Stimulated activated CD8-positive, alpha-beta memory T cell treated with anti-CD3 and anti-CD28 coated beads, Interleukin-7, amount 100 ng/mL, for 1 hour (primary cell): ENCODE measurements at places on chromosomes 12 and 14.

DNA sequence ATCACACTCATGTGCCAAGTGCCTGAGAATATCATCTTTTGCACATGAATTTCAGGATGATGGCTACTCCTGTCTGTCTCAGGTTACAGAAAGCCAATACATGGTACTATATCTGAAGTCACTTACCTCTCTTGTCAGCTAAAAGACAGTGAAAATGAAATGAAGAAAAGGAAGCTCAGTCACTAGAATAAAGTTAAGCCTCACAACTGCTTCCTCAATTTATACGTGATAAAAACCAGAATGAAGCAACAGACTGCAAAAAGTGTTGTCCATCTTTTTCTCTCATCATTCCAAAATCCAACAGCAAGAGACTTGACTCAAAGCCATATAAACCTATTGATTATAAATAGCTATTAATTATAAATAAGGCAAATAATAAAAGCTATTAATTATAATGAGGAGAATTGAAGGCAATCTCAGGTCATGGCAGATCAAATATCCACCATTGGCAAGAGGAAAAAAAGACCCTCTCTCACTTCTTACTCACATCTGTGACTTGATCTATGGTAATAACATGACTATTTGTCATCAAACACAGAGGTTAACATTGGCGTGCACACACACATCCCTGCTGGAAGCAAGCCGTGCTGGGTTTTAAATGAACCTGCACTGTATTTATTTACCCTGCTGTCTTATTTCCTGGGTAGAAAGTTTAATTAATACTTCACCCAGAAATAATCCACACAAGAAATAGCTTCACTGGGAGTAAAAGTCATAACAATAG is 10.0 kb downstream of the NIN start:
- DNase-seq = no peak

DNA sequence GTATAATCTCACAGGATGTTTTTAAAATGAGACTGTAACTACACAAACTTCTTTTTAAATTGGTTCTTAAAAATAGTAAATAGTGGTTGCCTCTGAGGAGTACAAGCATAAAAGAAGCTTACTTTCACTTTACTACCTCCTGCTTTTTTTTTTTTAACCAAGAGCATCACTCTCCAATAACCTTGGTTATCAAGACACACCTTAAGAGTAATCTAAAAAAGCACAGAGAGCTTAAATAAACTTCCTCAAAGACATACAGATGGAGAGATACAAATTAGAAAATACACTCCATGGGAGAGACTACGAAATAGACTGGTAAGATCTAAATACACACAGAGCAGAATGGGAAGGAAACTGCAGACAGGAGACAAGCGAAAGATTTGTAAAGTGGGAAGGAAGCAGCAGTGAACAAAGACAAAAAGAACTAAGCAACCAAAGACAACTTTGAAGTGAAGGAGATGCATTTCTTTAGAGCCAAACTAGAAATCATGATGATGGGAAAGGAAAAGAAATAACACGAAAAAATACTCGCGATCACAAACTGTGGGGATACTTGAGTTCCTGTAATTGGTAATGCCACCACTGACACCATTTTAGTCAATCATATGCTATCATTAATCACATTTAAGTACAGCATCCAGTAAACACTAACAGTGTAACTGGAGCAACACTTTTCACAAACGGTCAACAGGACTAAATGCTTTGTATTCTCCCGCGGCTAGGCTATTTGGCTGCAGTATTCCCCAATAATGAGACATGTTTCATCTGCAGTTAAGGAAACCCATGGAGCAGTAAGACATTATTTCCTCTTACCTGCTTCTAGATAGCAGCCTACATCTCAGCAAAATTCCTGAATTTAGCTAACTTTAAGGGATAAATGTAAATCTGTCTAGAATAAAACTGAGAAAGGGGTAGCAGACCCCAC is 8.2 kb downstream of the SINHCAF start:
- no peak for DNase-seq

GRCh38 chr14:100070310-100070709 is 5.1 kb downstream of the EVL start:
- DNase-seq = no peak

DNA sequence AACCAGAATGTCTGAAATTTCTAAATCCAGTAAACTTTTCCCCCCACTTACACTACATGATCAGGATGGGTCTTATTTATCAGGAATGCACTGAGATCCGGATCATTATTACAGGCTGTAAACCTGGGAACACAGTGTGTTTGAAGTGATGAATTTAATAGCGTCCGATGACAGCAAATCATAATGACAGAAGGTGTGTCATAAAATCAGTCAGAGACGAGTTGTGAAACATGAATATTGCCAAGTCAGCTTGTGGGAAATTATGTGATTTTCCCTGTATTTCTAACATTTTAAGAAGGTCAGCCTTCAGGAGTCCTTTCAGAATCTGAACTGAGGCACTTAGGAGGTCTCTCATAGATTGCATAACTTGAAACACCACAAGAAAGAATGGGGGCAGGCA is 36.7 kb downstream of the RERG start:
- no peak for DNase-seq

DNA sequence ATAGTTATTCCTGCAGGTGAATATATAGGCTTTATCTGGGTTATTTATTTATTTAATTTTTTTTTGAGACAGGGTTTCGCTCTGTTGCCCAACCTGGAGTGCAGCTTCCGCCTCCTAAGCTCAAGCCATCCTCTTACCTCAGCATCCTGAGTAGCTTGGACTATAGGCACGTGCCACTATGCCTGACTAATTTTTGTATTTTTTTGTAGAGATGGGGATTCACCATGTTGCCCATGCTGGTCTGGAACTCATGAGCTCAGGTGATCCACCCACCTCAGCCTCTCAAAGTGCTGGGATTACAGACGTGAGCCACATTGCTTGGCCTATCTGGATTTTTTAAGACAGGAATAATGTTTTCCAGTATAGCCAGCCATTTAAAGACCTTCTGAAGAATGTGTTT is 2.0 kb downstream of the RAN start:
- DNase-seq = no peak

GRCh38 chr12:64670919-64671639 is 60.8 kb downstream of the RASSF3 start:
- no peak for DNase-seq

DNA sequence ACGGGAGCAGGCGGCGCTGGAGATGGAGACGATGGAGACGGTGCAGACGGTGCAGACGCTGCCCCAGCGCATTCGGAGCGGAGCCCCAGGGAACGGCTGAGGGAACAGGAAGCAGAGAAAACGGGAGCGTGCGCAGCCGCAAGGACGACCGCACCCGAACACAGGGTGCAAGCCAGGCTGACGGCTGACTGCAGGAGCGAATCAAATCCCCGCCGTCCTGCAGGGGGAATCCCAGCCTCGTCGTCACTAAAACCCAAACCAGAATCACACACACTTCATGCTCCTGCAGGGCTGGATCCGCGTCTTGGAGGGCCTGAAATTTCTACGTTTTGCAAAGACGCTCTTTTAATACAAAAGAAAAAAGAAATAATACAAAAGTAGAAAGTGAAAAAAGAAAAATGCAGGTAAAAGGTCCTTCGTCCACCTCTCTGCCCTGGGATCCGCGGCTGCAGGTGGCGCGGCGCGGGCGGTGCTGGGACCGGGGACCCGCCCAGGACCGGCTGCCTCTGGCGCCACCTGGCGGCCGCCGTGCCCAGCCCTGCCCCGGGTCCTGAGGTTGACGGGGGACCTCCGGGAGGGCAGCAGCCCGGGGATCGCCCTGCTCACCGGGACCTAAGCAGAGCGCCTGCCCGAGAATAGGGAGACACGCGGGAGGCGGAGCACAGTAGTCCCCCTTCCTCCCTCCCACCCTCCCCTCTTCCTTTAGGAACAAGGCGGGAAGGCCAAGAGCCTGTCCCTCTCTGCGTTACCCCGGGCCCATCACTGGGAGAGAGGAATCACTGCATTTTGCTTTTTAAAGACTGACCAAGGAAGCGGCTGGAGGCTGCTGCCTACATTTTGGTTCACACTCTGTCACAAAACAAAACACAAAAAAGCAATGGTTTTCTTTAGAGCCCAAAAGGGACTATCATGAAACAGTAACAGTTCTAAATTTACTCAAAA is 20.1 kb downstream of the STX2 start:
- peak; percentile 58 for DNase-seq

GRCh38 chr12:104691721-104692556 is 235.2 kb downstream of the CHST11 start:
- no peak for DNase-seq

DNA sequence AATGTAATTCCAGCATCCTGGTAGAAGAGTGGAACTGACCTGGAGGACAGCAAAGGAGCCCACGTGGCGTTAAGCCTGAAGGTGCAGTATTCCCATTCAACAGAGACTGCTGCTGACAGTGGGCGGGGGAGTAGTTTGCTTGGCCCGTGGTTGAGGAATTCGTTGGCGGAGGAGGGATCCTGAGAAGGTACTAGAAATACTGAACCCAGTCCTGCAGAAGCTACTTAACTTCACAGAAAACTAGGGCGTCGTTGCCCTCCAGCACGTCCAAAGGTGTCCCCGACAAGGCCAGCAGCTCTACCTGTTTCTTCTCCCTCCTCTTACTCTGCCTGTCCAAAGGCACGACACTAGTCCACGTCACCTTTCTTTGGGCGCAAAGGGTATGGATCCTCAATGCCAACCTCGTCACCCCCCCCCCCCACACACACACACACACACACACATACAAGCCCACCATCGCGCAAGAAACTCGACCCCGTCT is 303 bp downstream of the PUS7L start:
- peak; percentile 2 for DNase-seq

GRCh38 chr14:69226736-69227135 is 33.2 kb upstream of the GALNT16 start:
- DNase-seq = no peak

DNA sequence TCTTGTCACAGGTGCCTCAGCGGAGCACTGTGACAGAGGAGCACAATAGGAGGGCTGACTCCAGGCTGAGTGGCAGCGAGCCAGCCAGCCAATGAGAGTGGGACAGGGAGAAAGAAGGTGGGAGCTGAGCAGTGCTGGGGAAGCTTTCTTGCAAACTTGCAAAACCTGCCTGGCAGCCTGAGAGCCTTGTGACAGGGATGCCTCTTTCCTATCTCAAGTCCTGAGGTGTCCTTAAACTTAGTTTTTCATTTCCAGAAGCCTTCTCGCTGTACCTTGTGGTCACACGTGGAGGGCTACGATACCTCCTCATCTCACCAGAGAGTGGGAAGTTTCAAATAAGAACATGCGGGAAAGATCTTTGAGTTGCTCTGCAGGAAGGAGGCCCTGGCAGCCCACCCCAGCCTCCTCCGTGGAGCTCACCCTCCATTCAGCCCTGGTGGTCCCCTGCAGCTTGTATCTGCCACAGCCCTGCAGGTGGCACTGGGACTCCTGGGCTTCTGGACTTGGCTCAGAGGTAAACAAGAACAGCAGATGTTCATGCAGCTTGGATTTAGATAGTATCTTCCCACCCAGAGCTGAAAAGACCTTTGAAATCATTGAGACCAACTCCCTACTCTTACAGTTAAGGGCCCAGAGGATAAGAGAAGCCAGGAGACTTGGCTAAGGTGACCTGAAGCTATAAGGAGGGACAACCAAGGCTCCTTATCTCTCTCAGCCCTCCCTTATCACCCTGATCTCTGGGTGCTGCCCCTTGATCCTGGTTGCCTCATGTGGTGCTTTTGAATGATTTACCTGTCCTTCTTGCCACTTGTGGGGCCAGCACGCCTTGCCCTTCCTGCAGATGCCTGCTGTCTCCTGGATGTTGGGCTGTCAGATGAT is 153.5 kb upstream of the MAX start:
- no peak for DNase-seq

GRCh38 chr14:68688872-68689371 is 103.9 kb downstream of the ZFP36L1 start:
- DNase-seq = no peak

DNA sequence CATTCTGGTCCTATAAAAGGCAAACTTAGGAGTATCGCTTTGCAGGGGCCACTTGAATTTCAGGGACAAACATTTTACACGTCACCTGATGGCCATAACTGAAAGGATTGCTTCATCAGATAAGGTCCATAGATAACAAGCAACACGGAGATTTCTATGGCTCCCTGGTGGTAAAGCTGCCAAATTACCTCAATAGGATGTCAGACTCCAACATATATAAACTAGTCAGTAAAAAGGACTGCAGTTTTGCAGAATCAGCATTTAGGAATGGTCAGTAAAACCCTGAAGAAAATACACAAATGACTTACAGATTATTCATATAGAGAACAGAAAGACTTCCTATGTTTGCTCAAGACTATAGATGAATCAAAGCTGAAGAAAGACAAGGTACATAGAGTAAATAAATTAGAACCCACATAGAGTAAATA is 66.1 kb upstream of the GRIP1 start:
- DNase-seq = no peak

DNA sequence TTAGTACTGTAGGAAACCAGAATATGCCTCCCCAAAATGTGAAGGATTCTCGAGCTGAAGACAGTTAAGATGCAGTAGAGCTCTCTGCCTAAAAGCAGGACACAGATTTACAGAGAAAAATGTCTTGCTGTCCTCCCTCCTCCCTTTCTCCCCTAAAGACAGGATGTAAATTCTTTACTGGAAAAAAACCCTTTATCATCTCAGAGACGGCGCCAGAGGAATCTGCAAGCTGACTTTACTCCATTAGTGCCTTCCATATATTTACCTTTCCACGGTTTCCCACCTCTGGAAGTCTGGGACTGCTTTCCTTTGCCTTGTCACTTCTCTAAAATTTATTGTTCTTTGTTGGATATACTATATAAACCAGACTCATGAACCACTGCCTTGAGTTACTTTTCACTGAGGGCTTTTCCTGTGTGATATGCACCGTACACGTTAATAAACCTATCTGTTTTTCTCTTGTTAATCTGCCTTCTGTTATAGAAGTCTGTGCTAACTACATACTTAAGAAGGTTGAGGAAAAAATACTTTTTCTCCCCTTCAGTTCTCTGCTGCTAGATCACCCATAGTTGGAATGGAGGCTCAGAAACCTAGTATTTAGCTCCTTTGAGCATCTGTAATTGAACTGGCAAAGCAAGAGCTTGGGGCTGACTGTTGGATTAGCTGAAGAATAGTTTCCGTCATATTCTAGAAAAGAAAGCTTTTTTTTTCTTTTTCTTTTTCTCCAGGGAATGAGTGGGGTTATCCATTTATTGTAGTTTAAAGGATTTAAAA is 99.9 kb downstream of the RAD51B start:
- no peak for DNase-seq

- DNase-seq = no peak
These were observed 56.1 kb downstream of the EPS8 start for GRCh38 chr12:15733136-15733535.

DNA sequence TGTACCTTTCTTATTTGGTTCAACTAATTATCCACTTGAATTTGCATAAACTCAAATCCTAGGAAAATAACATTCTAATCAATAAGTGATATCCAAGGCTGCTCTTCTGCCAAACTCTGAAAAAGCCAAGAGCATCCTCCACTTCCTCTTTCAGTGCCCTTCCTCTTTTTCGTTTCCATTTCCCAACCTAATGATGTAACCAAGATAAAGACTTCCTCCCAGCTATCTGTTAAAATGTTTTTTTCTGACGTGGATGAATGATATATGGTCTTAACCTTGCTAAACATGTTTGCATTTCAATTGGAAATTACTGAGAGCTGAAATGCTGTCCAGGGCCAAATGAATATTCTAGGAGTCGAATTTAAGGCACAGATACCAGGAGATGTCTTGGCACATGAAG is 459.5 kb upstream of the PDE3A start:
- DNase-seq = no peak
